ENCODE measurements at places on chromosomes 12 and 14.
A peak's percentile ranks its signal among the peaks of the same experiment; 100 is the strongest.

GRCh38 chr12:68798882-68799234 is 9.1 kb upstream of the MDM2 start:
- no peak for DNase-seq

- DNase-seq, result peak; percentile 15
Measured at GRCh38 chr14:76917158-76917596, 91.0 kb downstream of the LRRC74A start.

GRCh38 chr12:108969622-108970021 is 51.2 kb downstream of the SVOP start:
- no peak for DNase-seq

DNA sequence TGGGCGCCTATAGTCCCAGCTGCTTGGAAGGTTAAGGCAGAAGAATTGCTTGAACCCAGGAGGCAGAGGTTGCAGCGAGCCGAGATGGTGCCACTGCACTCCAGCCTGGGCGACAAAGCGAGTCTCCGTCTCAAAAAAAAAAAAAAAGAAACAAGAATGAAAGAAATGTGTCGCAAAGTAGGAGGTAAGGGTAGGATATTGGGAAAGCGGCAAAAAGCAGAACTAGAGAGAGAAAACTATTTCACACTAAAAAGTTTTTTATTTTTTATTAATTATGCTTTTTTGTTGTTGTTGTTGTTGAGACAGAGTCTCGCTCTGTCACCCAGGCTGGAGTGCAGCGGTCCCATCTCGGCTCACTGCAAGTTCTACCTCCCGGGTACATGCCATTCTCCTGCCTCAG is 17.7 kb downstream of the SBNO1 start:
- DNase-seq, result no peak

DNA sequence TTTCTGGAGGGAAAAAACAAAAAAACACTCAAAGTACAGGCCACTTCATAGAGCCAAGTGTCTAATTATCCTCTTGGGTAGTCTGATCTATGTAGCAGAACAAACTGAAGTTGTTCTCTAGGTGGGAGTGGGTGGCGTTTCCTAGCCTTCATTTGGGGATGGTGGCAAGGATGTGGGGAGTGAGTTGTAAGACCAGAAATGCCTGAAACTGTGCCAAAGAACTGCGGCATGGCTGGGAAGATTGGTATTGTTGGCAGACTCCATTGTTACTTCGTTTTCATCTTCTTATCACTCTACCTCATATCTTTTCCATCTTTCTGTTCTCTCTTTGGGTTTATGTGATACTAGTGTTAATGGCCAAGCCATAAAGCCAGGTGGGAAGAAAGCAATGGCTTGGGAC is 177.3 kb upstream of the DDHD1 start:
- no peak for DNase-seq

DNA sequence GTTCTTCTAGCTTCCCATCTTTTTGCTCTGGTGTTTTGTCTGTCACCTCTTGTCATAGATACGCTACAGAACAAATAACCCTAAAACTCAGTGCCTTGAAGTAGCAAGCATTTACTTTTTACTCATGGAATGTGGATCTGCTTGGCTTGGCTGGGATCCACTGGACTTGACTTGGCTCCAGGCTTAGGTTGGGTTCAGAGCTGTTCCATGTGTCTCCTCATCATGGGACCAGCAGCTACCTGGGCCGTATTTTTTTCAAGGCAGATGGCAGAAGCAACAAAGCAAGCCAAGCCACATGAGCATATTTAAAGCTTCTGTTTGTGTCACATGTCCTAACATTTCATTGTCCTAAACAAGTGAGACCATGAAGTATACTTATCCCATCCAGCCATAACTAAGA is 48.7 kb upstream of the ATF1 start:
- no peak for DNase-seq

DNA sequence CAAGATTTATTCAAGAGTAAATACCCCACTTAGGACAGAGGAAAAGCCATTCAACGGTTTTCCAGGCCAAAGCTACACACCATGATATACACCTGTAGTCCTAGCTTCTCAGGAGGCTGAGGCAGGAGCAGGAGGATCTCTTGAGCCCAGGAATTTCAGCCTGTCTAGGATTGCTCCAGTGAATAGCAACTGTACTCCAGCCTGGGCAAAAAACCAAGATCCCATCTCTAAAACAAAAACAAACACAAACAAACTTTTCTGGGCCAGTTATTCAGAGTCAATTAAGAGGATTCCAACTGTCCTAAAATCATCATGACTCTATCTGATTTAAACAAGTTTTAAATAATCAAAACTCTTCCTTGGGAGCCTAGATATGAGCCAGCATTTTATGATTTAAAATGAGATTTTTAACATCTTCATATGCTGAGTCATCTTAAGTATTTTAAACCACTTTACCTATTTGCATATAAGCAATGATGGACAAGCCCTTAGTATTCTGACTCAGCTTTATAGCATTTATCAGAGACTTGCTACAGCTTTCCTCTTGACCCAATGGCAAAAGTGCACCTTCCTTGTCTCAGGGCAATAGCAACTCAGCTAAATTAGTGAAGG is 77.1 kb downstream of the KCNMB4 start:
- DNase-seq, result no peak

GRCh38 chr14:105632010-105632409 is 105.6 kb downstream of the TMEM121 start:
- no peak for DNase-seq

DNA sequence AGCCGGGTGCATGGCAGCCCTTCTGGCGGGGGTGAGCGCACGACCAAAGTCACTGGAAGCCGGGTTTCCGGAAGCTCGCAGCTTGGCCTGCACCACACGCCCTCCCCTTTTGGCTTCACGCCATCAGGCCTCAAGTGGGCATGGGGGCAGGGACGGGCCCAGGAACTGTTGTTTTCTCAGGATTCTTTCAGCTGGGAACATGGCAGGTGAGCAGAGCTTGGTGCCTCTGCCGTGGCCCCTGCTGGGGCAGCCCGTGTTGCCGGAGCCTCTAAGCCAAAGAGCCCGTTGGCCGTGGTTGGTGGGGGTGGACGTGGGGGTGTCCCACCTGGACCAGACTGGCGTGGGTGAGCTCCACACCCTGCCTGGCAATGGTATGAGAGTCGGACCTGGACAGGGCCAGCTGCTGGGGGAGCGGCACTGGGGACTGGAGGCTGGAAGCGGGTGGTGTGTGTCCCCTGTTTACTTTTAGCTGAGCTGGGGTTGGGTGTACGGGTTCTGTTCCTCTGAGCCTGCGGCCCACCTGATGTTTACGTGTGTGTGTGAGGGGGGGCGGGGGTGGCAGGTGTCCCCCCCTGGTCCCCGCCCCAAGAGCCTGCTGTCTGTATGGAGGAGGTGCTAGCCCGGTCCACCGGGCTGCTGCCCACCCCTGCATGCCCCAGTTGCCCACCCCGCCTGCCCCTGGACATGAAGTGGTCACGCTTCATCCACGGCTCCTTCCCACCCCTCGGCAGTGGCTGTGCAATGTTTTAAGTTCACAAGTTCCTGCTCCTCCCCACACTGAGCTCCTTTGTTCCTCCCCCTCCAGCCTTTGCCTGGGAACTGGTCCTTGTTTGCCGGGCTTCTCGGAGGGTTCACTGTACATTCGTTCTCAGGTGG is 28.7 kb upstream of the PLD4 start:
- no peak for DNase-seq

DNA sequence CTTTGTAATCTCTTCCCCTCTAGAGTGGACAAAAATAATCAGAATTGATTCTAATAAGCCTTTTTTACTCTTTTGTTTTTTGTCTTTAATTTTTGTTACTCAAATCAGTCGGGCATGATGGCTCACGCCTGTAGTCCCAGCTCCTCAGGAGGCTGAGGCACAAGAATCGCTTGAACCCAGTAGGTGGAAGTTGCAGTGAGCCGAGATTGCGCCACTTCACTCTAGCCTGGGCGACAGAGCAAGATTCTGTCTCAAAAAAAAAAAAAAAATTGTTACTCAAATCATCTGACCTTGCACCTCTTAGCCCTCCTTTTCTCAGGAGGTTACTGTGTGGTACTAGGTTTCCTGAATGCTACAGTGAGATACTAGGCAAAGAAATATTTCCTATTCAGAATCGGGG is 280.6 kb downstream of the PDZRN4 start:
- no peak for DNase-seq

GRCh38 chr14:69260190-69260860 is 367 bp downstream of the GALNT16 start:
- no peak for DNase-seq

DNA sequence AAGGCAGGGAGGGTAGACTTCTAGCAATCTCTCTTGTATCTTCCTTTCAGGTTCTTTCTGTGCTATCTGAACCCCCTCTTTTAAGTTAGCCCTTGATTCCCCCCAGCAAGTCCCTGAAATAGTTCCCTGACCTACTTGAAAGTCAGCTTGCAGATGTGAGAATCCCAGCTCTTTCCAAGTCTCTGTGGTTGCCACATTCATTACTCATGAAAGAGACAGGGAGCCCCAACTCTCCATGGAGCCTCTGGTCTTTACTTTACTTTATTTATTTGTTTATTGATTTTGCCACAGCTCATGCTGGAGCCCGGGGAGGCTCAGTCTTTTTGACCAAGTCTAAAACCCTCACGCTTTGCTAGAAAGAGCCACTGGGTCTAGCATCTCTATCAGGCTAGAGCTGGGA is 193.6 kb upstream of the FAR2 start:
- DNase-seq, result no peak

DNA sequence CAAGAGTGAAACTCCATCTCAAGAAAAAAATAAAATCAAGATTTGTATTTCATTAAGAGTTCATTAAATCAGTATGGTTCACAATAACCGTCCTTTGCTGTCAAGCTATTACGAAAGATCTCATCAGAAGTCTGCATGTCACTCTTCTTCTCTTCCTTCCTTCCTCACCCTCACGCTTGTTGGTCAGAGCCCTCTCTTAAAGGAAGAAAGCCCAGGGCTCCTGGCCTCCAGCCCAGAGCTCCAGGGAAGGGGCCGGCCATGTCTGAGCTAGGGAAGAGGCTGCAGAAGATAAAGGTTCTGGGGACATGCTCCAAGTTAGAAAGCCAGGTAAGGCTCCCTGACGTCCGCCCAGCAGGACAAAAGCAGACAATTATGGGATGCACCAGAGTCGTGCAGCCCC is 43.1 kb upstream of the DLK1 start:
- no peak for DNase-seq

DNA sequence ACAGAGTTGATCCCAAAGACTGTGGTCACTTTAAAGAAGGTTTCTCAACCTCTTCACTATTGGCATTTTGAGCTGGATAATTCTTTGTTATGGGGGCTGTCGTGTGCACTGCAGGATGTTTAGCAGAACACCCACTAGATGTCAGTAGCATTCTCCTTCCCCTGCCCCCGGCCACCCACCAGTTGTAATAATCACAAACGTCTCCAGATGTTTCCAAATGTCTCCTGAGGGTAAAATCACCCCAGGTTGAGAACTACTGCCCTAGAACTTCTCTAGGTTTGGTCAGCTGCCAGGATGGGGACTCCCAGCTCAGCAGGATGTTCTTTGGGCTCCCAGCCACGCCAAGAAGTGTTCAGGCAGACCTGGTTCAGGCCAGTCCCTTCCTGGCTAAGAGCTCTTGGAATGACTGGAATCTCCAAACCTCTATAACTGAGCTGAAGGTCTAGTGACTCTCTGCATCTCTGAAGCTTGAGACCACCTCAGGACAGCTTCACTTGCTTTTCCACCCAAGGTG is 12.5 kb upstream of the AJUBA start:
- no peak for DNase-seq
